NCI-H1417 treated with DMSO at 0.1 percent for 48 hours (cell line): ENCODE measurements at places on chromosomes 6 and 20.

- no peak for DNase-seq
Observed at GRCh38 chr6:162387718-162388382, 339.7 kb downstream of the PRKN start.

DNA sequence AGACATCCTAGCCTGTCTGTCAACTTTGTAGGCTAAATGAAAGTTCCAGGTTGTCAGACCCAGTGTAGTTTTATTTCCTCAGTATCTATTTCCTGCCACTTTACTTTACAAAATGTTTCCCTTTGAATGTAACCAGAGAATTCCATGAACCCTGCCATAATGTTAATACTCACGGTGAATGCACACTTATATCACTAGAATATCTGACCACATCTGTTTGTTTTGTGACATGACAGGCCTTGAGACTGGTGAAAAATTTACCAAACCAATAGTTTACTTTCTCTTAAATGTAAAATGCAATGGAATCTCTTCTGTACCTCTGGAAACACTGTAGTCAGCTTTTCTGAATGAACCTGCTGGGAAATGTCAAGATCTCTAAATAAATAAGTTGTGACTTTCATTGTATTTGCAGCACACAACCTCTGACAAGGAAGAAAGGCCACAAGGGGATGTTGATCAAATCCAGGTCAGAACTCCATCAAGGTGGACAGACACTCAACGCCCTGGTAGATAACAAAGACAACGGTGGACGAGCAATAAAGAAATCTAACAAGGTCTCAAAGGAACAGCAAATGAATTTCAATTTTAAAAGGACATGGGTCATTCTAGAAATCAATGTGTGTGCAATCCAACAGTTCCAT, 59.2 kb downstream of the BACH2 start:
- DNase-seq, result no peak

- no peak for DNase-seq
Observed at GRCh38 chr20:6735942-6736845, 31.3 kb upstream of the BMP2 start.

GRCh38 chr20:10674684-10675449, 1.1 kb upstream of the JAG1 start:
- no peak for DNase-seq

DNA sequence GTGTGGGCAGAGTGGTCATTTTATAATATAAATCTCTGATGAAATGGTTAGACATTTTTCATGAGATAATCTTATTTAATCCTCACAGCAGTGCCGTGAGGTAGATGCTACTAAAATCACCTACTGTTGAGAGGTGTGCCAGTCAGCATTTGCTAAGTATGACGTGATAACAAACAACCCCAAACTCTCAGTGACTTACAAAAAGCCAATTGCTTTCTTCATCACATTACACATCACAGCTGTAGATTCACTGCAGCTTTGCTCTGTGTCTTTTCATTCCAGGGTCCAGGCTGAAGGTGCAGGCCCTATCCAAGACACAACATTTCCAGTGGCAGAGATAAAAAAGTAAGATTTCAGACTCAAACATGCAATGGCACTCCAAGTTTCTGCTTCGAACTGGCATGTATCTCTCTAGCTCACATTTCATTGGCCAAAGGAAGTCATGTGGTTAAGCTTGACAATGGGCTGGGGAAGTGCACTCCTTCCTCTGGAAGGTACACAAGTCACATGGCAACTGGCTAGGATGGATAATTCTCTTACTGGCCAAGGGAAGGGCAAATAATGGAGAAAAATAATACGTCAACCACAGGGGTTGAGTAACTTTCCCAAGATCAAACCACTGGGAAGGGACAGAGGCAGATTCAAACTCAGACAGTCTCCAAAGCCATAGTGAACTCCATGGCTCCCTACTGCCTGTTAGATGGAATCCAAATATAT, 69.5 kb upstream of the EPB41L1 start:
- no peak for DNase-seq

DNA sequence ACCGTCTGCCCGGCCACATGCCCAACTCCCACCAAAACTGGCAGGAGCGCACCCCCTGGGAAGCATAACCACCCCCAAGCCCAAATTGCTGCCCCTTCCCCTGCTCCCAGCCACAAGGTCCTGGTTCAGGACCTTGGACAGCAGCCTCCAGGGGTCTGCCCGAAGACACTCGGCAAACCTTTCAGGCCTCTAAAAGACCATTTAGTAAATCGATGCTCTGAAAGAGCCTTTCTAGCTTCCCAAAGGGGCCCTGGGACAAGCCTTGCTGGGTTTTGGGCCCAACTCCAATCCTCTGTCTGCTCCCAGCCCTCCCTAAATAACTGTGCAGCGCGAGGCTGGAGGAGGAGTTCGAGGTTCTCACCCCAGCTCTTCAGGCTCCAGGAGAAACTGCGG, 30.5 kb downstream of the GRM4 start:
- no peak for DNase-seq

DNA sequence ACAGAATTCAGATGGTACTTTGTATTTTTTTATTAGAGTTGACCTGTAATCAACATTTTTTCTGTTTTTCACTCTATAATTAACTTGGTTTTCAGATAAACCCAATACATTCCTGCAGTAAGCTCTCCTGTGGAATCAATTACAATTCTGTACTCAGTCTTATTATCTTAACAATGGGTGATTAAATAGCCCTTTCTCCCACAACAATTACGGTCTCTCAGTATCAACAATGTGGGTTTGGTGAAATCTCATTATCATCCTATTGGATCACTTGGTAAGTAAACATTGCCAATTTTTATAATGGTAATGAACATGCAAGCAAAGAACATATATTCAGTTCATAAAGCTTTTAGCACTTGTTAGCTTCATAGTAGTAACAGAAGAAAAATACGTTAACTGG, 438.9 kb upstream of the EPHA7 start:
- no peak for DNase-seq

- no peak for DNase-seq
Observed at GRCh38 chr6:84774157-84774984, 10.0 kb upstream of the TBX18 start.

DNA sequence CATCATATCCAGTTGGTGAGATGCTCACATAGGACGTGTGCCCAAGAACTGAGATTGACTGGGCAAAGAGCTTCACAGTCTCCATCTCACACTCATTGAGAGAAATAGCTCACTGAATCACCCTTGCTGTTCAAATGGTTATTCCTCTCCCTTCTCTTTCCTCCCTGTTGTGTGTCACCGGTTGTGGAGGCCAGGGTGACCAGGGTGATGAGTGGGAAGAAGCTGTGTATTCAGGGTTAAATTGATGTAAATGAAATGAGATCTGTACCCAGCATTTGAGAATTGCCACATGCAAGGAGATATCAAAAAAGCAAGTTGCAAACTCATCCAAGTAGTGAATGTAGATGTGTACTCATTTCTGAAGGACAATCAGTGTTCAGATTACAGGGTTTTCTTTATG, 36.6 kb upstream of the VAPB start:
- DNase-seq, result no peak

GRCh38 chr6:34689742-34690141, 6.8 kb downstream of the ILRUN start:
- no peak for DNase-seq

GRCh38 chr6:53530346-53530745, 14.6 kb downstream of the GCLC start:
- DNase-seq, result no peak

GRCh38 chr6:147868427-147869190, 360.1 kb downstream of the SAMD5 start:
- no peak for DNase-seq

DNA sequence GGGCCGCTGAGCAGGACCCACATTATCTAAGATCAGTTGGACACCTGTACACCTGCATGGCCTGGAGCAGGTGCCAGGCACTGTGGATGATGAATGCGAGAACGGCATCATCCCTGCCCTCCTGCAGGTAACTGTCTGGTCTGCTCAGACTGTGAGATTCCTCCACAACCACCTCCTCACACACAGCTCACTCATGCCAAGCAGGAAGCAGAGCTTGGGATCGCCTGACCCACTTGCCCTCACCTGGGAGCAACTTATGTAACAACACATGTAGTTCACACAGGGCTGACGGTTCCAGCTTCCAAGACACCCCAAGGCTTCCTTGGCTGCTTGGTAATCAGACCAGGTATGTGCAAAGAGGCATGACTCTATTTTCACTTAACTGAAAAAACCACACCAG, 359.2 kb downstream of the PREX1 start:
- no peak for DNase-seq

DNA sequence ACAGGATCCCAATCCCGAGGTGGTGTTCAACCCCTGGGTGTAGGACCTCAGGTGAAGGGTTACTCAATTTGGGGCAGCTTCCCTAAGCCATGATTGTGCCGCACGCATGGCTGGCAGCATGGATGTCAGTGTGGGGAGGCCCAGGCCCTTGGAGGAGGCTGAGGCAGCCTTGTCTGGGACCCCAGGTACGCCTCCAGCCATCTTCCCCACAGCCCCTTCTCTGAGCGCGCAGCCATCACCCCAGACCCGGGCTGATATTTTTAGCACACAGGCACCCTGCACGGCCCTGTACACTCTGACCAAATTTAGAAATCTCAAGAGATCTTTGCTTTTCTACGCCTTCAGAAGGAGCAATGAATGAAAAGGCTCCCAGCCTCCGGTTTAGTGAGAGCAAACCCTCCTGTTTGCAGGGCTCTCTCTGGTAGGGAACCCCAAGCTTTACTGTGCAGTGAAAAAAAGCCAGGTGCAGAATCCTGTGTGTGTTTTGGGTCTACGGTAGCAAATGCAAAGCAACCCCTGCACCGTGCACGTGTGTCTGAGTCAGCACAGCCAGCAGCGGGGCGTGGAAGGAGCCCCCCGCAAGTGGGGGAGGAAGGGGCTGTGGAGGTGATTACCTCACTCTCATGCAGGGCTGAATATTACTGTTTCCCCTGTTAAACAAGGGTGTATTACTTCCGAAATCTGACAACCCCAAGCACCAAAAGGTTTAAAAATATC, 44.3 kb downstream of the CTCFL start:
- DNase-seq, result no peak

- no peak for DNase-seq
Observed at GRCh38 chr6:2465336-2465735, 219.9 kb upstream of the GMDS start.

DNA sequence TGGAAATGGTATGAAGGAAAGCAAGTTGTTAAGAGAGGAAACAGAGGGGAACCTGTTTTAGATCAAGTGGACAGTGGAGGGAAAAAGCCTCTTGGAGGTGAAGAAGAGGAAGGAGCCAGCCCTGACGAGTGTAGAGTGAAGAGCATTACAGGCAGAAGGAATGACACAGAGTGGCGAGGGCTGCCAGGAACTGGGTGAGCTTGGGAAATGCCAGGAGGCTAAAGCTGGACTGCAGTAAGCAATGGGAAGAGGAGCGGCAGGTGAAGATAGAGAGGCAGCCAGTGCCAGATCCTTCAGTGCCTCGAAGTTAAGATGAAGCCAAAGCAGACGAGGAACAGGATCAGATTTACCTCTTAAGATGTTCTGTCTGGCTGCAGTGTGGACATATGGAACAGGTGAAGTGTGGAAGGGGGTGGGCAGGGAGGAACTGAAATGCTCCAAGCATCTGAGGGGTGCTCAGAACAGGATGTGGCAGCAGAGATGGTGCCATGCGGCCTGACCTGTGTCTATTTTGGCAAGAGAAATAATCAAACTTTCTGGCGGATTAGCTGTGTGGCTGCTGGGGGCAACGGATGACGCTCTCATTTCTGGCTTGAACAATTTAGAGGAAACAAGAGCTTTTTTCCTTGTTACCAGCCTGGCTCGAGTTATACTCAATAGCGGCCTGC, 748.4 kb downstream of the PTPRT start:
- no peak for DNase-seq

GRCh38 chr6:81942067-81942370, 189.5 kb upstream of the TENT5A start:
- no peak for DNase-seq

DNA sequence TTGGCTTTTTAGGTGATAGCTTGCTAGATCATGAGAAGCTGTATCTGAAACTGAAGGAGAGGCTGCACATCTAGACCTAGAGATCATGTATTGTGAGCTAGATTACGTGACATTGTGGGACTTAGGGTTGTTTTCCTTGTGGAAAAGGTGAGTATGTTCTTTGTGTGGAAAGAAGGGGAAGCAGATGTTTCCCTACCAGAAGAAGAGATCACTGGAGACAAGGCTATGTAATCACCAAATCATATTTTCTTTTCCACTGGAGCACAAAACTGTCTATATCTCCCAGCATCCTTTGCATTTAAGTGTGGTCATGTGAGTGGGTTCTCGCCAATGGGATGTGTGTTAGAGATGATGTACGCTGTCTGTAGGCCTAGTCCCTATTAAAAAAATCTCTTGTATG, 7.0 kb upstream of the EPB41L2 start:
- no peak for DNase-seq

- DNase-seq, result no peak
Observed at GRCh38 chr20:5313916-5314315, 2.8 kb downstream of the PROKR2 start.

GRCh38 chr6:49506569-49507111, 6.9 kb downstream of the GLYATL3 start:
- no peak for DNase-seq

GRCh38 chr6:19287928-19288327, 549.2 kb upstream of the ID4 start:
- no peak for DNase-seq

DNA sequence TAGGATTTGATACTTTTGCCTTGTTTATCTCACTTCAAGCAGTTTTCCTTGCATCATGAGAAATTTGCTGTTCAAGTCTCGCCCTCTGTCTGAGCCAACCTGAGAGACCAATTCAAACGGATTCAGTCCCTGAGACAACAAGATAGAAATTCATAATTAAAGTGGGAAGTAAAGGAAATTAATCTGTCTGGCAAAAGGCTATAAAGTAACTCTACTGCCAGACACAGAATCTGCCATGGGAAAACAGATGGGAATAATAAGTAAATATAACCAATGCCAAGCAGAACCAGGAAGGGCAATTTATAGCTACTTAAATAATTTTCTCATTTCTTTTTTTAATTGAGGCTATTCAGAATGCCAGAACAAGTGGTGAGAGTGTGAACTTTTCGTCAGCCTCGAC, 239.6 kb downstream of the TFAP2C start:
- DNase-seq, result no peak

GRCh38 chr6:125839471-125839870, 48.7 kb downstream of the NCOA7 start:
- no peak for DNase-seq

DNA sequence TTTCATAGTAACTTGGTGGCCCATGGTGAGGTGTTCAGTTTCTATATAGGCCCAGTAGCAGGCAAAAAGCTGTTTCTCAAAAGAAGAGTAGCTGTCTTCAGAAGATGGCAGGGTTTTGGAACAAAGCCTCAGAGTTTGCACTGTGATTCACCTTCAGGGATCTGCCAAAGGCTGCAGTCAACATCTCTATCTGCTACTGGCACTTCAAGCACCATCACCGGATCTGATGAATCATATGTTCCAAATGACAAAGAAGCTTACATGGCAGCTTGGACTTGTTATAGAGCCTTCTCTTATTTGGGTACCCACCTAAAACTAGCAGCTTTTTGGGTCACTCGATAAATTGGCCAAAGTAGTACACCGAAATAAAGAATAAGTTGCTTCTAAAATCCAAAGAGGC, 39.5 kb downstream of the PKIB start:
- no peak for DNase-seq

- DNase-seq, result no peak
Observed at GRCh38 chr20:40329321-40329720, 359.7 kb downstream of the MAFB start.
